ENCODE measurements at places on chromosomes 2 and 18.

- DNase-seq = peak; percentile 66
These were observed 76.5 kb downstream of the CYBRD1 start for GRCh38 chr2:171598713-171599319.

DNA sequence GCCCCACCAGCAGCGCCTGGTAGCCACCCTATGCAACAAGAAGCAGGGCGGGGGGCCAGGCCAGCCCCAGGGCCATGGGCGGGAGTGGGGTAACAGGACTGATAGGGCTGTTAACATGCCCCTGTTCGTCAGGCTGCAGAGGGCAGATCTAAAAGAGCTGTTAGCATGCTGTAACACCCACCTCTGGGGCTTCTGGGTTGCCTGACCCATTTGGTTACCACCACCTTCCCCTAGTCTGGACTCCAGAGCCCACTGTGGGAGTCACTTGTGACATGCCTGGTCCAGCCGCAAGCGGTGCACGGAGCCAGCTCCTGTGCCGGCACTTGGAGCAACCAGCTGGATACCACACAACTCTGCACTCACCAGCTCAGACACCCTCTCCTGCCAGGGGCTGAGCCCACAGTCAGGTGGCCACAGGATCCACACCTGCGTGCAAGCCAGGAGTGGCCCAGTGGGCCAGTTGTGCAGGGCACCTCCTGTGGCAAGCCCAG, 2.1 kb downstream of the METTL8 start:
- no peak for DNase-seq

GRCh38 chr18:77223653-77224052, 26.0 kb upstream of the GALR1 start:
- DNase-seq = peak; percentile 45

- DNase-seq = no peak
These were observed 443.7 kb downstream of the DSEL start for GRCh38 chr18:67072791-67073190.

GRCh38 chr2:216292886-216293301, 79.4 kb downstream of the MARCHF4 start:
- peak; percentile 63 for DNase-seq

- no peak for DNase-seq
These were observed 2.5 kb downstream of the CYP1B1 start for GRCh38 chr2:38073211-38074057.

GRCh38 chr2:42877936-42878335, 85.6 kb upstream of the HAAO start:
- DNase-seq = no peak

- DNase-seq = no peak
These were observed 36.2 kb downstream of the AQP12A start for GRCh38 chr2:240727913-240728312.

DNA sequence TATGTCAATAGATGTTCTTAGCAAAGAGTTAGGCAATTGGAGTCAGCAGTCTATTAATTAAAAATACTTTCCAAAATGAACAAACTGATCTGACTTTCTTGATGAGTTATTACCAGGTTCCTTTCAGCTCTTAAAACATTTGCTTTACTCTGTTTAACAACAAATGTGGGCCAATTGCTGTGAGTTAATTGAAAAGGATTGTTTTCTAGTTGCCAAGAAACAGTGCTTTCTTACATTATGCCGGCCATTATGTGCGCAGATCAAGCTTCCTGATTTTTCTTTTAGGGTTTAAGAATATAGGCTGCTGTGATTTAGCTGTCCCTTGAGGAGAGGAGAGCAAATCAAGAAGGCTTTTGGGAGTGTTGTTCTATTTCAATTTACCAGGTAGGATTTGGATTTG, 50.5 kb upstream of the ITPRID2 start:
- DNase-seq = no peak

DNA sequence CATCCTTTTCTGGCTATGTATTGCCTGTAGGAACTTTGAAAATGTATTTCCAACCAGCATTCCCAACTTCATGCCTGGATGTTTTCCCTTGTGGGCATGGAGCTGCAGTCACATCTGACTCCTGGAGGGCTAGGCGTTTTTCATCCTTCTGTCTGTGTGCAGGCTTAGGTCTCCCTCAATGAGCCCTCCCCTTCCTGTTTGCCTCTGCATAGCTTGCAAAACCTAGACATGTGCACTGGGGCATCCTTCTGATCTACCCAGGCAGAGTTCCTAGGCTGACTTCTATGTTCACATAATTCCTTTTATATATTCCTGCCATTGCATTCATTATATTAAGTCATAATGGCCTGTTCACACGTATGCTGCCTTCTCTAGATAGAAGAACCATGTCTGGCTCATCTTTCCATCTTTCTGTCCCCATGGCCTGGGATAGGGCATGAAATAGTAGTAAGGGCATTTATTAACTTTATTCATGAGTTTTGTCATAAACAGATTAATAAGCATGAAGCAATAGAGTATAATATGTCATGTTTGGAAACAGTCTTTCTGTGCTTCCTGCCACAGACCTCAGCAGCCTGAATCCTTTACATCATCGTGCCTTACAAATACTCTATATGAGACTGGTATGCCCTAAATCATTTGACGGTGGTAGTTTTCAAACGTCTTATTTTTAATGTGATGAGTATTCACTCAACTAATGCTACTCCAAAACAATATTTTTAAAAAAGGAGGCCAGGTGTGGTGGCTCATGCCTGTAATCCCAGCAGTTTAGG, 195.6 kb downstream of the TGIF1 start:
- DNase-seq = peak; percentile 38

- no peak for DNase-seq
These were observed 7.2 kb downstream of the PDCD1 start for GRCh38 chr2:241851325-241852115.

GRCh38 chr2:166802475-166802874, 85.8 kb upstream of the XIRP2 start:
- no peak for DNase-seq

DNA sequence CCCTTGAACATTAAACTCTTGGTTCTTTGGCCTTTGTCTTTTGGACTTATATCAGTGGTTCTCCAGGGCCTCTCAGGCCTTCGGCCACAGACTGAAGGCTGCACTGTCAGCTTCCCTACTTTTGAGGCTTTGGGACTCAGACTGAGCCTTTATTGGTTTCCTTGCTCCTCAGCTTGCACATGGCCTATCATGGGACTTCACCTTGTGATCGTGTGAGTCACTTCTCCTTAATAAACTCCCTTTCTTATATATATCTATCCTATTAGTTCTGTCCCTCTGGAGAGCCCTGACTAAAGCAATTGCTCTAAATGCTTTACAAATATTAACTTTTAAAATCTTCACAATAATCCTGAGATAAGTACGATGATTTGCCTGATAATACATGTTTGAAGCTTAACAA, 353.6 kb upstream of the TRIB2 start:
- no peak for DNase-seq

- DNase-seq = no peak
These were observed 216.8 kb downstream of the RAD51AP2 start for GRCh38 chr2:17301437-17301836.

DNA sequence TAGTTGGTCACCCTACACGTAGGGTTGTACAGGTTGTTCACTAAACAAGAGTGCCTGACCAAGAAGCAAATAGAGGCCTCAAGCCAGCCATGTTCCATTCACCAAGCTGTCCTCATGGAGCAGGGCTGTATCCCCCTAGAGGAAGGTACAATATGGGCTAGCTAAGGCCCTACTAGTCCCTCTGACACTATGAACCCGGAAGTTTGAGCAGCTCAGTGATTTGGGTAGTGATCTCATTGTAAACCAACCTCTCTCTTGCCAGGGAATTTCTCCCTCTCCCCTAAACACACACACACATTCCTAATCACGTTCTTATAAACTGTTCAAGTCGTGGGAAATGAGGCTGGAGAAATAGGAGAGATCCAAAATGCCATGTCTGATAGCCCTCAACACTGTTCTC, 6.7 kb upstream of the CYS1 start:
- DNase-seq = no peak

GRCh38 chr2:237120916-237121315, 35.2 kb downstream of the COPS8 start:
- DNase-seq = no peak

DNA sequence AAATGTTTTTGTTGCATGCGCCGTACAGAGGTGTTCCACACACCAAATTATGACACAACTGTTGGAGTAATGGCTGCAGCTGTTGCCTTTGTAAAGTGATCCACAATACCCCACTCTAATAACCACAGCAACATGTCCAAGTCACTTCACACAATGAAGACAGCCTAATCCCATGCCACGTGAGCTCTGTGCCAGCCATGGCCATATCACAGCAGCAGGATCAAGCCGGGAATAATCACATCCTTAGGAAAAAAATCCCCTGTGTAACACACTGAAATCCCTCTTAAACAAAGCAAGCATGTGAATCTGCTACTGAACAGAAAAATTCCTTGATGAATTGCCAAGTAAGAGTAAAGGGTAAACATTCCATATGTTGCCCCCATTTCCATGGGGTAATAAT, 179.5 kb upstream of the PARD3B start:
- no peak for DNase-seq

DNA sequence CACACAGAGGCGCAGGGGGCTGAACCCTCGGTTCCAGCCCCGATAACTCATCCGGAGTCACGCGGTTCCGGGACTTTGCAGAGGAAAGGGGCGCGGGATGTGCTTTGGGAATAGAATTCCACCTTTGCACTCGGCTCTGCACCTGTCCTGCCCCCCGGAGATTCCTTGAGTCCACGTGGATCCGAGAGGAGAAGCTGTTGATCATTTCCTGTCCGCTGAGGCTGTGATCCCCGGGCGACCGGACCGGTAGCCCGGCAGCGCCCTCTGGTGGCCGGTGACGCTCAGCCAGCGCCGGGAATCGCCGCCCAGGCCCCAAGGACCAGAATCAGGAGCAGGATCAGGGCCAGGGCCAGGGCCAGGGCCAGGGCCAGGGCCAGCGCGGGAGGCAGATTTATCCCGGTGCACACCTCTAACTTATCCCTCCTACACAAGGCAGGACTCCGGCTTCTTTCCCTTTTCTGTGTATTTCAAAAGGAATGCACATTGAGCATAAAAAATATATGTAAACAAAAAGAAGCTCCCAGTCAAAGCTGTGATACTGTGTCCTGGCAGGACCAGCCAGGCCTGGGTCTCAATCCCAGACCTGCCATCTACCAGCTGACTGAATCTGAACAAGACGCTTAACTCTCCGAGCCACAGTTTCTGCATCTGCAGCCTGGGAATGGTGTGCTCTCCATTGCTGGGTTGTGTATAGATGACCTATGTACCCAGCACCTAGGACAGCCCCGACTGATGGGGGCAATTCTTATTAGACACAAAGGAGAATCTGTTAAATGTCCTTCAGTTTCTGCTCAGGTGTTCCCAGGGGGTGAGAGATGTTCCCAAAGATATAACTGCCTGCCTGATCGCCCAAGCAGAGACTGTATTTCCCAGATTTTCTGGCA, 8.5 kb upstream of the SPATA3 start:
- DNase-seq = peak; percentile 44

- DNase-seq = no peak
These were observed 9.7 kb downstream of the HRH4 start for GRCh38 chr18:24470022-24470618.
